ENCODE measurements at places on chromosomes 3 and 15. TPM values are rescaled to one million over a fixed set of nuclear protein-coding genes. Genes with fewer than 3 reads are reported as not detected.

The GP5 gene
- not detected for total RNA-seq

The ALPK3 gene
- 0.18 TPM for total RNA-seq

The LSAMP gene
- total RNA-seq = 0.18 TPM

The NOX5 gene
- total RNA-seq = 0.24 TPM

The IQCF5 gene
- total RNA-seq = not detected

The MCF2L2 gene
- 0.10 TPM for total RNA-seq

The ZNF710 gene
- 15.0 TPM for total RNA-seq

The CHST14 gene
- 13.4 TPM for total RNA-seq

The OR5K2 gene
- not detected for total RNA-seq

The PAQR9 gene
- 3.1 TPM for total RNA-seq

The U2SURP gene
- total RNA-seq = 84.6 TPM

The RTP1 gene
- not detected for total RNA-seq

The A4GNT gene
- not detected for total RNA-seq

The SLC7A14 gene
- total RNA-seq = not detected

The HEMK1 gene
- total RNA-seq = 6.5 TPM

The INAFM2 gene
- total RNA-seq = 5.0 TPM

The UBE2E2 gene
- 35.0 TPM for total RNA-seq
